Stimulated activated naive CD8-positive, alpha-beta T cell treated with anti-CD3 and anti-CD28 coated beads, Interleukin-15, Interleukin-2, amounts not matched to agents 100 U/mL and 50 U/mL, for 24 hours (primary cell): ENCODE measurements at places on chromosomes 2 and 18.

DNA sequence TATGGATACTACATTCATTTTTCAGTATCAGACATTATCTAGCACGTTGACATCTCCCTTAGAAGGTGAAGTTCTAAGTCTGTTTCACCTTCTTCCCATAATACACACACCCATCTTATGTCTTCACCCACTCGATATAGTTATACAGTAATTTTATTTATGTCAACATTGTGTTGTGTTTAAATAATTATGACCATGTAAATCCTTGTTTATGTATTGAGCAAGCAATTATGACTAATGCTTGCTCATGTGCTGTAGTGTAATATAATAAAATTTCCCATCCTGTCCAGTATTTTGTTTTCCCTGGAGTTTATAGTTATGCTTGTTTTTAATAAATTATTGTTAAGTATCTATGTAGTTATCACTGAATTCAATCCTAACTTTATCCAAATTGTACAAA, 163.2 kb downstream of the MTX2 start:
- no peak for DNase-seq

DNA sequence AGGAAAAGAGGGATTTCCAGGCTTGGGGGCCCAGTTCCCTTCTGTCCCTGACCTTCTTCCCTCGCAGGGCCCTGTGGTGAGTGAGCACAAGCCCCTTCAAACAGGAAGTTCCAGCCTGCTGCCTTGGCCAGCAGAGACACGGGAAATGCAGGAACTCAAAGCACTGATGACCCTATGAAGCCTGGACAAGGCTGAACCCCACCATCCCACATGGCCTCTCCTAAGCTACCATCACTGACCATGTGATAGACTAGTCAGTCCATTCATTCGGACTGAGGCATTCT, 196.4 kb downstream of the TNS1 start:
- DNase-seq, result no peak

GRCh38 chr2:71678874-71679273, 225.5 kb downstream of the DYSF start:
- no peak for DNase-seq

- DNase-seq, result peak; percentile 31
Observed at GRCh38 chr2:44753552-44754285, 187.8 kb upstream of the SIX3 start.

DNA sequence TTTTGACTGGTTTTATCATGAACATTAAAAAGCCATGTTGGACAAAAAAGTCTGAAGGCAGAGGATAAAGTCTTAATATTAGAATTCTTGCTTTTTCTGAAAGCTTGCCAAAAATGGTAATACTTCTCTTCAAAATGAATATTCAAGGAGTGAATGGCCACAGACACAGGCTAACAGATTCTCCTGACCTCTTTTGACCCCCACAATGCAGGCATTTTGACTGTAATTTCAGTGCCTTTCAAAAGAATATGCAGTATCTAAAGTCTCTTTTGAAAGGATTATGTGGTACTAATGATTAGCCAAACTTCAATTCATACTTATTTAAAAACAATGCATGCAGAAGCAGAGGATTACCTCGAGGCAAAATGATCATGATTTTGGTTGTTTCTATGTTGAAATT, 557.8 kb upstream of the GCFC2 start:
- no peak for DNase-seq

DNA sequence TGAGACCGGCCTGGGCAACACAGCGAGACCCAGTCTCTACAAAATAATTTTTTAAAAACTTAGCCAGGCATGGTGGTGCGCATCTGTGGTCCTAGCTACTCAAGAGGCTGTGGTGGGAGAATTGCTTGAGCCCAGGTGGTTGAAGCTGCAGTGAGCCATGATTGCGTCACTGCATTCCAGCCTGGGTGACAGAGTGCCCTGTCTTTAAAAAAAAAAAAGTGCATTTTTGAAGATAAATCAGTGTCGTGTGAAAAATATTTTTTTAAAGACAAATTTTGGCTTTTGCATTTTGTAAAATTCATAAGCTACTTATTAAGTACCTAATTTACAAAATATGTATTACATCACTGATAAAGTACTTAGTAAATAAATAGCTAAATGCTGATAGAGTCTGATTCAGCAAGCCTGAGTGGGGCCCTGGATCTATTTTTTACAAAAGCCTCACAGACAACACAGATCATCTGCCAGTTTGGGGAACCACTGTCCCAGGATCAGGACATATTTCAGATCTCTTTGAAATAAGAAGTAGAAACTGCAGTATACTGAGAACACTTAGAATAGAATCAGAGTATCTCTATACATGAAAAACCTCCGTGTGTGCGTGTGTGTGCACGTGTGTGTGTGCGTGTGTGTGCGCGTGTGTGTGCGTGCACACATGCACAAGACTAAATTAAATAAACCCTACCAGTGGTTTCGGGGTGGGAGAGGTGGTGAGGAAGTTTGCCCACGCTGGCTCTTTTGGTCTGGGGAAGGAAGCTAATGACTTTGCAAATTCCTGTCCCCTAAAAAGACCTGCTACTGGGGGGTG, 61.6 kb downstream of the AAK1 start:
- DNase-seq, result no peak

- DNase-seq, result no peak
Observed at GRCh38 chr18:40017021-40017420, 1938.0 kb upstream of the PIK3C3 start.

DNA sequence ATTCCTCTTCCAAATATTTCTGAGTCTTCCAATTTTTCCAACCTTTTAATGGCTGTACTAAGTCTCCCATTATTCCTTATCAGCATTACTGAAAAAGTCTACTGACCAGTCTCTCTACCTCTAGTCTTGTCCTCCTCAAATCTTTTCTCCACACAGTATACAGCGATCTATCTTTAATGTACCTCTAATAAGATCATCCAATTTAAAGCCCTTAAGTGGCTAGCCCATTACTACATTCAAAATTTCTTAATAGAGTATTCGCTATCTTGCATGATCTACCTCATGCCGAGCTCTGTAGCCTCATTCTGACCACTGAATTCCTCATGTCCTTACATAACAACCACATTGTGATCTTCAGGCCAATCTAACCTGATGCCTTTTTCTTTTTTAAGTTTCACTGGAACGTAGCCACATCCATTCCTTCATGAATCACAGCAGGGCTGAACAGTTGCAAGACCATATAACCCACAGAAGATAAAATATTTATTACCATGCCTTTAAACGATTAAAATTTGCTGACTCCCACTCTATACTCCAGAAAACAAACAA, 57.9 kb downstream of the SLC66A3 start:
- DNase-seq, result no peak

DNA sequence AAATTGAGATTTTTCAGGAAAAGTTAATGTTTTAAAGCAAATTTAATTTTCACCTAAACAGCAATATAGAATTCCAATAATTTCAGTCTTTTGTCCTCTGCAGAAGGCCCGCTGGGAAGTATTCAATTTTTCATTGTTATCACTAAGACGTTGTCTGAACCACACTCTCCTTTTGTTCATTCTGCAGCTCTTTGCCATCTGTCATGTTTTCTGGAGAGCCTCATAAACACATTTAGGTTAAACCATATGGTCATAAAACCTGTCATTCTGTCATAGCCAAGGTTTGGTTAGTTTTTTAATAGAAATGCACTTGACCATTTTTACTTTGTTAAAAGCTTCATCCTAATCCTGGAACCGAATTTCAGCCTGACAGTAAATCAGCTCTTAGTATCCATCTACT, 54.0 kb upstream of the PGAP1 start:
- DNase-seq, result no peak

GRCh38 chr18:10076502-10077030, 162.8 kb downstream of the VAPA start:
- DNase-seq, result no peak

- no peak for DNase-seq
Observed at GRCh38 chr2:43038034-43038695, 188.2 kb downstream of the ZFP36L2 start.
